Central memory CD8-positive, alpha-beta T cell (primary cell): ENCODE measurements at places on chromosomes 1 and 21.

GRCh38 chr1:229726061-229726460, 100.0 kb downstream of the URB2 start:
- no peak for DNase-seq

- no peak for DNase-seq
Measured at GRCh38 chr1:111747282-111747734, 8.1 kb upstream of the INKA2 start.

GRCh38 chr1:194295685-194296084, 1109.3 kb upstream of the B3GALT2 start:
- DNase-seq = no peak

DNA sequence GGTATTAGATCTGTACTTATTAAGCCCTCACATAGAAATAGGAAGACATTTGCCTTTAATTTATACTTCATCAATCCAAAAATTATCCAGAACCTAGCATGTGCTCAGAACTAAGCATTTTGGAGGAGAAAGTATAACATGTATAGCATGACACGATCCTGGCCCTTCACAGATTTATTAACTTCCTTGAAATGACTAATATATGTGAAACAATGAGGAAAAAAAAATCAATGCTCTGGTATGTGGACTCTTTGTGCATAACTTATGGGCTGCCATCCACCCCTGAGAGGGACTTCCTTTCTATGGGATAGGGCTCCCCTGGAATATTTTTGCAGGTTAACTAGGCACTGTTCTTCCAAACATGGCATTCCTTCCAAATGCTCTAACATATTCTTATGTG, 36.6 kb downstream of the CCDC185 start:
- DNase-seq = no peak

- no peak for DNase-seq
Measured at GRCh38 chr1:101203820-101204540, 32.8 kb upstream of the S1PR1 start.

- DNase-seq = no peak
Measured at GRCh38 chr21:44618909-44619308, 7.0 kb downstream of the KRTAP10-8 start.

- DNase-seq = no peak
Measured at GRCh38 chr1:187415065-187415464, 586.3 kb downstream of the PLA2G4A start.

GRCh38 chr1:202038688-202039346, 28.4 kb downstream of the ELF3 start:
- DNase-seq = no peak

- no peak for DNase-seq
Measured at GRCh38 chr1:177775924-177776323, 193.9 kb downstream of the SEC16B start.

GRCh38 chr1:97636941-97637340, 283.9 kb downstream of the DPYD start:
- no peak for DNase-seq

GRCh38 chr1:198846556-198846955, 207.7 kb downstream of the PTPRC start:
- DNase-seq = no peak

- no peak for DNase-seq
Measured at GRCh38 chr1:169708647-169709046, 2.8 kb downstream of the SELL start.

DNA sequence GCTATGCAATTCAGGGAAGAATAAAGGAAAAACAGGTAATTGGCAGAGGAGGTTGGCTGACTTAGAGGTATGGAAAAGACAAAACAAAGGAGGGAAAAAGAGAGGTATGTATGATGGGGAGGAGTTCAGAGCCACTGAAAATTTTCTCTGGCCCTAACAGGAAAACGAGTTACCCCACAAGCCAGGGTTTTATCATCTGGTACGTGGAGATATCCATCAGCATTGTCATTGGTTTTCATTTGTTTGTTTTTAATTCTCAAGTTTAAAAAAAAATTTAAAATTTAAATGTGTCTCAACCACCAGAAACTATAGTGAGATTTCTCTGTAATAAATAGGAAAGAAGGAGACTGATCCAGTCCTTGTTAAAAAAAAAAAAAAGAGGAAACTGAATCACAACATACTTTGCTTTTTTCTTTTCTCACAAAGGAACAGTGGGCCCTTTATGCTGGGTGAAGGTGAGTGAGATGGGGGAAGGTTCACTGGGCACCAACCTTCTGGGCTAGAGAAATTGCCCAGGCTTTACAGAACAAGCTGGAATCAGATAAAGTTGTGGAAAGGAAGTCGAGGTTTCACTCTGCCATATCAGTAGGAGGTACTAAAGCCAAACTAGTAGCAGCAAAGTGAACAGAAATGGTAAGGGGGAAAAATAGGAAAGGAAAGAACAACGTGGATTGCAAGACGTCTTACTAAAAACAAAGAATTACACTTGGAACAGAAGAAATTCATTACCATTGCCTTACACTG, 2.7 kb downstream of the IFNAR2 start:
- DNase-seq = no peak

- no peak for DNase-seq
Measured at GRCh38 chr1:231411036-231411531, 11.0 kb downstream of the EGLN1 start.

- DNase-seq = no peak
Measured at GRCh38 chr1:186768906-186769305, 59.8 kb upstream of the PLA2G4A start.

GRCh38 chr1:232428786-232429530, 201.0 kb downstream of the SIPA1L2 start:
- no peak for DNase-seq

DNA sequence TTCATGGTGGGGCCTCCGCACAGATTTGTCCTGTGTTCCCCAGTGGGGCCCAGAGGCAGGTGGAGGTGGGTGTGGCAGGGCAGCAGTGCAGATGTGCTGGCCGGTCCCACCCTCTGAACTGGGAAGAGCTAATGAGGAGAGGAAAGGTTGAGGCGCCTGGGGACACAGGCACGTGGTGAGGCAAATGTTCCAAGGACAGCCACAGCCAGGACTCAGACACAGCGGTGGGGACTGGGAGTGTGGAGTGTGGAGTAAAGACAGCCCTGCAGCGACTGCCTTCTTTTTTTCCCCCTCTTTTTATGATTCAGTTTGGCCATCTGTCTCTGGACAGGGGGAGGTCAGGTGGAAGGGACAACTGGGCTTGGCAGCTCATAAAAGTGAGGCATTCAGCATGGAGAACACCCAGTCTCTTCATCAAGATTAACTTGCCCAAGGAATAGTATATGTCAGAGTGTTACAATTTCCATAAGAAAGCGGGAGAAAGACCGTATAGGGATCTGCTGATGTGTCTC, 104.2 kb upstream of the GCLM start:
- no peak for DNase-seq

GRCh38 chr1:107531065-107531908, 390.4 kb downstream of the NTNG1 start:
- no peak for DNase-seq

- no peak for DNase-seq
Measured at GRCh38 chr1:63148825-63149645, 173.3 kb upstream of the FOXD3 start.

DNA sequence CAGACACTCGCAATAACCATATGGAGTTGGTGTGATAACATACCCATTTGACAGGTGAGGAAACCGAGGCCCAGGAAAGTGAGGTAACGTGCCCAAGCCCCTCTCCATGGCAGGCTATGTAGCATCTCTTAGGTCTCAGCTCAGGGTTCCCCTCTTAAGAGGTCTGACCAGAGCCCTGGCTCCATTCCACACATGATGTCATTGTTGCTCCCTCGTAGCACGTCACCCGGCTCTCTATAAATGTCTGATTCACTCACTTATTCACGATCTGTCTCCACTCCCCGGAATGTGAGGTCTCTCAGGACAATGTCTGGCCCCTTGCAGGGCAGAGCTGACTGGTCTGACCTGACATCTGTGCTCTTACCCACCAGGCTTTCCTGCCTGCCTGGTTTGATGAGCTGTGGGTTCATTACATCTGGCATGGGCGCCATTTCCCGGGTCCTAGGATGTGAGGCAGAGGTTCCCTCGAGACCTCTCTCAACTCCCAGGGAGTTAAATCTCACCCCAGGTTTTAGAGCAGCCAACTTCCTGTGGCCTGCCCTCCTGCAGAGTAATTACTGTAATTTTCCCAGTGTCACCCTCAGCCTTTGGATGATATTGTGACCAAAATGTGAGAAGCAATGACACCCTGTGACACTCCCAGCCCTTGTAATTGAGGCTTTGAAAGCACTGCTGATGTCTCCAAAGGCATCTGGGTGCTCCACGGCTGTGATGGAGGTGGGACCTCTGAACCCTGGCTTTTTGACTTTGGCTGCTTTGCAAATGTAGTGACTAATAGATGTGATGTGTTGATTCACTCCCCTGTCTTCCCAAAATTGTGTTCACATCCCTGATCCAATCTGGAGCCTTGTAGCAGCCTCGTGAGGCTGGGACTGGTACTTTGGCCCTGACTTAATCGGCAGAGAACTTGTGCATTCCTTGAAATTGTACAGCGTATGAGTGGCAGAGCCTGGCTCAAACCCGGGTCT, 10.6 kb downstream of the ACTL8 start:
- no peak for DNase-seq

- no peak for DNase-seq
Measured at GRCh38 chr21:27248814-27249213, 281.9 kb upstream of the ADAMTS5 start.

DNA sequence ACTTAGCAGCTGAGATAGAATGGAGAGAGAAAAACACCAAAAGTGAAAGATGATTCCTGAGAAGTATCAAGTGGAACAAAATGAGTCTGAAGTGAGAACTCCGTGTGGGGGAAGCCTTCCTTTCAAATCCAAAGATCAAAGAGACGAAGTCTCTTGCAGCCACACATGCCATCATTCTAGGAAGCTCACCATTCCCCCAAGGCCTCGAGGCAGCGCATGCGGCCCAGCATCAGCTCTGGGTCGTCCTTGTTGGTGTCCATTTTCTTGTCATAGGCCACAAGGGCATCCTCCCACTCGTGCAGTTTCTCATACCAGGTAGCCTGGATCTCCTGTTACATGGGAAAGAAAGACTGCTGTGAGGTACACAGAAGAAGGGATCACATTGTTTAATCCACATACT, 32.2 kb upstream of the ANGPTL7 start:
- no peak for DNase-seq

- peak; percentile 30 for DNase-seq
Measured at GRCh38 chr1:87325982-87326738, 2.5 kb upstream of the LMO4 start.

DNA sequence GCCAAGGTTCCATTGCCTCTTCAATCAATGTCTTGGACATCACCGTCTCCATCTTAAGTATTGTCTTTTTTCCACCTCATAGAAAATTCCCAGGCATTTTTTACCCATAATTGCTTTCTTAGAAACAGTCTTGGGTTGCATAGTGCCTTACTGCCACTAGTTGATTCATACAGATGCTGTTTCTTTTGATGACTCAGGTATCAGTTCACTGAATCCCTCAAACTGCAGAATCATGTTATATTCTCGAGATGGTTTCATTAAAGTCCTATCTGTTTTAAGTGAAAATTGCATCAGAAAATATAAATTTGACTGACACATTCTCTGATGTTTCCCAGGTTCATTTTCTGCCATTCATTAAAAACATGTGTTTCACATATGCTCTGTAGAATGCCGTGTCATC, 1489.1 kb downstream of the BRINP3 start:
- no peak for DNase-seq

GRCh38 chr1:50508040-50508586, 84.9 kb upstream of the DMRTA2 start:
- DNase-seq = no peak

GRCh38 chr1:228939001-228939691, 203.9 kb downstream of the RHOU start:
- no peak for DNase-seq

DNA sequence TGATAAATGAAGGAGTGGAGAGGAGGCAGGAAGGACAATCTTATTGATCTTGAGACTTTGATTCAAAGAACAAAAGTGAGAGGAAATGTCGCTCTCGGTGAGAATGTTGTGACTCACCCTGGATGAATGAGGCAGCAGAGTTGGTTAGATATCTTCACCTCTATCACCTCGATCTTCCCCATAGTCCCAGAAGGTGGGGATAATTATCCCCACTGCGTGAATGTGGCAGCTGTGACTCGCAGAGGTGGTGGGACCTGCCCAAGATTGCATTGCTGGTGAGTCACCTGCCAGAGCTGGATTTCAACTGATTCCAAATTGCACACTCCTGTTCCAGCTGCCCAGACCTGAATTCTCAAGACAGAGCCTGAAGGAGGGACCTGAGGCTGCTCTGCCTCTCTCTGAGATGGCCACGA, 105.0 kb downstream of the MATN1 start:
- DNase-seq = no peak

GRCh38 chr1:180898441-180899219, 14.1 kb upstream of the KIAA1614 start:
- DNase-seq = no peak

GRCh38 chr21:31964692-31965091, 91.9 kb downstream of the HUNK start:
- DNase-seq = no peak

DNA sequence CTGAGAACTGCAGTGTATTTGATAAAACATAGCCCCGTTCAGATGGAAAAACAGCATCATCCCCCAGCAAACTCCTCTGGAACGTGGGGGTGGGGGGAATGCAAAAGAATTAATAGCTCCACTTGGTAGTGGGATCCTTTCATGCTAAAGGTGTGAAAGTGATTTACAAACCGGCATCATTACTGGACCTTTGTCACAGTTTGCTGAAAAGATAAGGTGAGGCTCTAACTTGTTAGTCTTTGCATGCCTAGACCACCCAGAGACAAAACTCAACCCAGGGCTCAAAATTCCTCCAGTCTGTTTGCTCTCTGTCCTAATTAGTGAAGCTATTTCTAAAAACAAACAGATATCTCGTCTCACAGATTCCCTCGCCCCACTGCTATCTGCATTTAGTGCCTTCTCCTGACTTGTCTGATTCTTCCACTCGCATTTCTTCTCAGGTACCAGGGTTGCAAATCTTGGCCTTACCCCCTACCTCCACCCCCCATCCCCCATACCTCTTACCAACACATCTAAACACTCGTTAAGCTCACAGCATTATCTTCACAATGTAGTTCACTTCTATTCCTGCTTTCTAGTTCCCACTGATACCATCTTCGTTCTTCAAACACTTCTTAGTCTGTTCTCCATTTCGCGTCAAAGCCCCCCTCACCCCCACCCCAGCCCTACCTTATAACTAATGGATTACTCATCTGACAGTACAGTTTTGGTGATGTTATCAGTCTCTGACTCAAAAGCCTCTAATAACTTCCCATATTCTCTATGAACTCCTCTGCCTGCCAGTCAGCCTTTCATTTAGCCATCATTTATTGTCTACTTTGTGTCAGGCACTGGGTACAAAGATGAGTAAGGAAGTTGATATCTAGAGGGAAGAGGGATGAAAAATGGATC, 11.8 kb downstream of the IER5 start:
- DNase-seq = no peak

- no peak for DNase-seq
Measured at GRCh38 chr1:153985941-153986761, at the start of gene RAB13. Gene RAB13 (minus strand): TSS chr1:153986339. CDS start chr1:153986236, 103 bp downstream.

- no peak for DNase-seq
Measured at GRCh38 chr1:232751393-232752140, 53.6 kb upstream of the MAP10 start.
